ENCODE measurements at places on chromosomes 2 and 18.

DNA sequence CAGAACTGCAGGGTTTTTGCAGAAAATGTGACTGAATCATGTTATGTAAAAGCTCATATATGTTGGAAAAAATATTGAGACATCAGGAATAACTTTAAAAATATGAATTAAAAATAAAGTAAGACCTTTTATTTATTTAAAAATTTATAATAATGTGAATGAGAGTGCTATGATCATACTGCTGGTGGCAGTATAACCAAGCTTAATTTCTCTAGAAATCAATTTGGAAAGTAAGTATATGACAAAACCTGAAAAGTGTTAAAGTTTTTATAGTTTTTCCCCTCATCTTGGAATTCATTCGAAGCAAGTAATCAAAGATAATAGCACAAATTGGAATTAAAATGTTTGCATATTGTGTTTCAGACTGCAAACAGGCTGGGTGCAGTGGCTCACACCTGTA is 7.5 kb downstream of the SLC39A10 start:
- DNase-seq = no peak

DNA sequence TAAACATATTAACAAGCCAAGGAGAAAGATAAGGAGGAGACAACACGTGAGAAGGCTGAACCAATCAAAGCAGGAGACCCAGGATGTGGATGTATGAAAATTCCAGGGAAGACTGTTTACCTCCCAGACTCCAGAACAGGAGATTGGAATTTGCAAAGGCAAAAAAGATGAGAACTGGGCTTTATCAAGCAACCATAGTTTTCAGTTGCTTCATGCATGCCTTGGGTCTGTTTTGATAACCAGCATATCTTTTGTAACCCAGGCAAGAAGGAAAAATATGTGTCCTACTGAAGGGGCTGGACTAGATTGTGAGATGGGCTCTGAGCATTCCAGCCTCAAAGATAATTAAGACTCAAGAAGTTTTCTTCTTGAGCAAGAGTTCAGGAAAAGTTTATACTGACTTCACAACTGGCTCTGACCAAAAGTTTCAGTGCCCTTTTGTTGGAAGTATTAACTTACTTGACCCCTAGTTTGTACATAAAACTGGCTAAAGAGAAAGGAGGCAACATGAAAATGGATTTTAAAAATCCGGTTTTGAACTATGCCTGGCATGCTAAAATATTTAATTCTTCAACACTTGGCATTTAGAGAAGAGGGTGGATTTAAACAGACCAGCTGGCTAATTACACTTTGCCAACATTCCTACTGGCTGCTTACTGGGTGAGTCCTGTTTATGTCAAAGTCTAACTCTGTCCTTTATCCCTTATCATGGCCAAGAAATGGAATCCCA is 79.3 kb upstream of the CD28 start:
- peak; percentile 85 for DNase-seq

DNA sequence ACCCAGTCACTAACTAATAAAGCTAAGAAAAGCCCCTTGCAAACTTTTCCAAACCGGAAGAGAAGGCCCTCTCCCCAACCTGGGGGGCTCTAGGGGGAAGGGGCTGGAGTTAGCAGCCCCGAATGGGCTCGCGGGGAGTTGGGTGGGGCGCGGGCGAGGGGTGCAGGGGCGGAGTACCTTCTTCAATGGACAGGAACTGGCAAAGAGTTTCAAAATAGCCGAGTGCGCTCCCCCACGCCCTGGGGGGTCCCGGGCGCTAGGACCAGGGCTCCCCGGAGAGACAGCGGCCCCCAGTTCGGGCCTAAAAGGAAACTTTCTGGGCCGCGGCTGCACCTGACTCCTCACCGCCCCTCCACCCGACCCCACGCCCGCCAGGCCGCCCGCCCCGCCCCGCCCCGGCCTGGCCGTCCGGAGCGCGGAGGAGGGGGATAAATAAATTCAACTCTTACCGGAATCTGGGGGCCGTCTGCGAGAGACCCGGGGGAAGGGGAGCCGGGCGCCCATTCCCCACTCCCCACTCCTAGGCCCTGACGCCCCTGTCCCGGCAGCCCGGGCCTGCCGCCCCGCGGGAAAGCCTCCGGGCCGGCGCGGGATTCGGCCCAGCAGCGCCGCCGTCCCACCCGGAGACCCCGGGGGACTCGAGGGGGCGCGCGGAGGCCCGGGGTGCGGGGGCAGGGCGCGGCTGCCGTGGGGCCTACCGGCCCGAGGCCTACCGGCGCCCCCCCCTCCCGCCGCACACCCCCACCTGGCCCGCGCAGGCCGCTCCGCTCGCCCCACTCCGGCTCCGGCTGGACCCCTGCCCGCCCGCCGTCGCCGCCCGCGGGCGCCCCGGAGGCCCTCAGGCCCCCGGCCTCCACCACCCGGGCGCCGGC is 868 bp downstream of the INO80D start:
- DNase-seq = no peak

GRCh38 chr18:25982153-25982552 is 108.3 kb downstream of the SS18 start:
- DNase-seq = no peak

DNA sequence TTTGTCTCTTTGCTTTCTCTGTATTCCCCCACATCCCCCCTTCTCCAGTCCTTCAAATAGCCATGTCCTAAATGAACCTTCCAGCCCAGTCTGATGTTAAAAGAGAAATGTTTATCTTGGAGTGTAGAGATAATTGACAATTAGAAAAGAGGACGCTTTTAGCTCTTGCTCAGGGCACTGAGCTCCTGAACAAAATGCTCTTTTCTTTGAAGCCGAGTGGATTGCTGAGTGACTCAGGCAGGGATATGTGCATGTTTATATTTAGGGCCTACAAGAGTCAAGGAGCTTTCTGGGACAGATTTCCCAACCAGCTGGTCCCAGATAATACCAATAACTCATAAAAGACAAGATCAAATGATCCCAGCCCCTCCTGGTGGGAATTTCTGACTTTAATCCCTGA is 88.0 kb upstream of the SETBP1 start:
- peak; percentile 43 for DNase-seq

DNA sequence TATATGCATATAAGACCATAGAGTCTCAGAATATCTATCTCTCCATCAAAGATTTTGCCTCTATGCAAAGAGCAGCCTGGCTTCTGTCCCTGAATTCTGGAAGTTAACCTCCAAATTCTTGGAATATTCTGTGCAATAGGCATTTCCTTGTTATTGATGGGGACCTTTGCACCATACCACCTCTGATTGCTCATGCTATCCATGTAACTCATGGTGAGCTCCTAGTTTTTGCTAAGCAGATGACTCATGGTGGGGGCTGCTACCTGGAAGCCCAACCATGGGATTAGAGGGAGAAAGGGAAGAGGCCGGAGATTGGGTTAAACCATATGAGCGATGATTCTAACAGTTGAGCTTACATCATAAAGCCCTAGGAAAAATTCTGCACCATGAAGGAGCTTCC is 310.2 kb upstream of the FIGN start:
- no peak for DNase-seq

All from brain microvascular endothelial cell (primary cell).